ENCODE measurements at places on chromosomes 3 and 15.

DNA sequence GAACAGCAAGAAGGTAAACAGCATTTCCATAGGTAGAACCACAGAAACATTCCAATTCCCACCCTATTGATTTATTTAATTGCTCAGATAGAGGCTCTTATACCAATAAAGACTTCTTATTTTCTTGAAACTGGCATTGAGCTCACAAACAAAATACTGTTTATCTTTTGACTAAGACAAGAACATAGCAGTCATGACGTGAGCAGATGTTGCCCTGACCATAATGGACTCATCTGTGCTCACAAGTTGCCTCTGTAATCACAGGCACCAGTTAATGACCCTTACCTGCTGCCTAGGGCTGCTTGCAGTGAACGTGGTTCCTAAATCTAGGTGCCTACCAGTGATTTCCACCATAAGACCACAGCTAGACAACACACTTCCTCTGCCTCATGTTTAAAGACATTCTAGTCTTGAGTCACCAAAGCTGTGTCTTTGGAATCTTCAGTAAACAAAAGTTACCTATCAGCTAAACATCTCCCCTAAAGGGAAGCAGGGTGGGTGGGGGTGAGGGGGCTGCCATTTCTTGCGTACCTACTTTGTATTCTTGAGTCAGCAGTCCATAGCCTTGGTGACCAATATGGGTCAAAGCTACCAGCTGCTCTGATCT is 2.1 kb downstream of the FYCO1 start:
- no peak for DNase-seq

DNA sequence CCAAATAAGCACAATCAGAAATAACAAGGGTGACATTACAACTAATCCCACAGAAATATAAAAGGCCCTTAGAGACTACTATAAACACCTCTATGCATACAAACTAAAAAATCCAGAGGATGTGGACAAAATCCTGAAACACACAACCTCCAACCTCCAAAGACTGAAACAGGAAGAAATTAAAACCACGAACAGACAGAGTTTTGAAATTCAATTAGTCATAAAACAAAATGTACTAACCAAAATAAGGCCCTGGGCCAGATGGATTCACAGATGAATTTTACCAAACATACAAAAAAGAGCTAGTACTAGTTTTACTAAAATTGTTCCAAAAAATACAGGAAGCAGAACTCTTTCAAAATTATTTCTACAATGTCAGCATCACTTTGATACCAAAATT is 1043.6 kb downstream of the DIPK2A start:
- DNase-seq: peak; percentile 2

- no peak for DNase-seq
Observed at GRCh38 chr3:141241616-141242376, 10.2 kb downstream of the PXYLP1 start.

GRCh38 chr3:118675305-118675704 is 359.3 kb downstream of the IGSF11 start:
- no peak for DNase-seq

- peak; percentile 94 for DNase-seq
Observed at GRCh38 chr15:82540055-82540983, at the start of gene RPS17. Gene RPS17, minus strand, starts transcription at chr15:82540457. Its CDS starts 29 bp downstream, at chr15:82540428.

DNA sequence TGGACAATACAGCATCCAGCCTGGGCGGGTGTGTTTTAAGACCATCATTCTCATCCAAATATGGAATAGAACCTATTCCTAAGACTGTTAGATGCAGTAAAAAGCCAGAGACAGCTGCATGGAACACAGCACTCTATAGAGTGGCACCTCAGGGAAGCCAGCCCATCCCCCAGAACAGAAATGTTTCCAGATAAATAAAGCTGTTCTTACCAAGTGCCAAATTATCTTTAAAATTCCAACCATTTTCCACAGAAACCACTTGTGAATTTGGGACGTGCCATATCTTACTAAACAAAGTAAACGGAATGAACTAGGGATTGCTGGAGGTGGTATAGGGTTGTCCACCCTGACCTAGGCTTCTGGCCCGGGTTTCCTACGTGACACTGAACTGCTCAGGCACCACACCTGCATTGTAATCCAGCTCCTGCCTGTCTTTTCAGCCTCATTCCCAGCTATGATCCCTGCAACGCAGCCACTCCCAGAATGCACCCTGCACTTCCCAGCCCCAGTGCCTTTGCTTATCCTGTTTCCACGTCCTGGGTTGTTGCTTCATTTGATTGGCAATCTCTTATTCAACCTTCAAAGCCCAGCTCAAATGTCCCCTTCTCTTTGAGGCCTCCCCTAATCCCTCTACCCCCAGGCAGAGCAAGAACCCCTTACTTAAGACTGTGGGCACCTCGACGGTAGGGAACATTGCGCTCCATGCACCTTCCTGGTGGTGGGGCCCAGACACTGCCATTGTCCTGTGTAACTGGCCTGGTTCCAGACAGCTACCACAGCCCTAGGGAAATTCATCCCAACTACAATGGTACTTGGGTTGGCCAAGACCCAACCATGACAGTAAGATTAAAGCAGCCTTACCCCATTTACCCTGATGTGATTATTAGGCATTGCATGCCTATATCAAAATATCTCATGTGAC is 100.2 kb downstream of the IQSEC1 start:
- no peak for DNase-seq

- DNase-seq: peak; percentile 31
Observed at GRCh38 chr3:81910244-81910852, 148.9 kb upstream of the GBE1 start.

DNA sequence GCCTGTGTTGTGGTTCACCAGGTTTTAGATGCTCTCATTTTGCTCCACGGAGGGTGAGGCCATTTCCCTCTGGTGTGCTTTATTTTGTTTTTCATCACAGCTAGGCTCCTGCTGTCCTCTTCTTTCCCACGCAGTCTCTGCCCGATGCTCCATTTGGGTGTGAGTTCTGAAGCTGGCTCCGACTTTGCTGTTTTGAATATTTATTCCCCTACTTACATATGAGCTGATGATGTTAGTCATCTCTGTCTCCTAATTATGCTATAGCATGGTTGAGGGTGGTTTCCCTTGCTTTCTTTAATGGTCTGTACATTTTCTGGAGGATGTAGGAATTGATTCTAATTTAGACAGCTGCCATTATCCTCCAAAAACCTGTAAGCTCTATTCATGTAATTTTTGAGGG is 168.1 kb upstream of the MYRIP start:
- DNase-seq: no peak

DNA sequence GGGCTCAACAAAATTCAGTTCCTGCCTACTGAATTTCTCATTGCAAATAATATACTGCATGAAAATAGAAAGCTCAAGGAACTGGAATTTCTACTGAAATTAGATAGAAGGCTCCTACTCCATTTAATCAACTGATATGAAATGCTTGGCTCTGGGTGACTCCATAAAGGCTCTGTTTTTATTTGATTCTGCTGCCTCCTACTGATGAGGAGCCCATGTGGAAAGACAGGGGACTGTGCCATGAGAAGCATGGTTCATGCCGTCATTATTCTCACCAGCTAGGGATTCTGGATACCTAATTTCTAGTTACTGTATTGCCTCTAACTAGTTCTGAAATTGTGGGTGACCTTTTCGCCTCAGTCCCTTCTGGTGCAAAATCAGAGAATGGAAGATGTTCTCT is 366.2 kb upstream of the DPH6 start:
- no peak for DNase-seq

GRCh38 chr15:88716543-88717381 is 77.9 kb downstream of the ISG20 start:
- no peak for DNase-seq

GRCh38 chr3:155704771-155705559 is 39.9 kb downstream of the PLCH1 start:
- DNase-seq: no peak

DNA sequence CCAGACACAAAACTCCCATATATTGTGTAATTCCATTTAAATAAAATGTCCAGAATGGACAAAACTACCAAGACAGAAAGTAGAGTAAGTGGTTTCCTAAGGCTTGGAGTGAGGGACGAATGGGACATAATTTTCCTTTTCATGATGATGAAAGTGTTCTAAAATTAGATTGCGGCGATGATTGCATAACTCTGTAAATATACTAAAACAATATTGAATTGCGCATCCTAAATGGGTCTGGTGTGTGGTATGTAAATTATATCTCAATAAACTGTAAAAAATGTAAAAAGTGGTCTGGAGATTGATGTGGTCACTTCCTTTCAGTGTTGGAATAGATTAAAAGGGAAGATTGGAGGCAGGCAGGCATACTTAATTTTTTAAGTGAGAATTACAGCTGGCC is 105.9 kb upstream of the KCNAB1 start:
- peak; percentile 56 for DNase-seq

- no peak for DNase-seq
Observed at GRCh38 chr3:136166507-136166906, 29.6 kb downstream of the MSL2 start.

DNA sequence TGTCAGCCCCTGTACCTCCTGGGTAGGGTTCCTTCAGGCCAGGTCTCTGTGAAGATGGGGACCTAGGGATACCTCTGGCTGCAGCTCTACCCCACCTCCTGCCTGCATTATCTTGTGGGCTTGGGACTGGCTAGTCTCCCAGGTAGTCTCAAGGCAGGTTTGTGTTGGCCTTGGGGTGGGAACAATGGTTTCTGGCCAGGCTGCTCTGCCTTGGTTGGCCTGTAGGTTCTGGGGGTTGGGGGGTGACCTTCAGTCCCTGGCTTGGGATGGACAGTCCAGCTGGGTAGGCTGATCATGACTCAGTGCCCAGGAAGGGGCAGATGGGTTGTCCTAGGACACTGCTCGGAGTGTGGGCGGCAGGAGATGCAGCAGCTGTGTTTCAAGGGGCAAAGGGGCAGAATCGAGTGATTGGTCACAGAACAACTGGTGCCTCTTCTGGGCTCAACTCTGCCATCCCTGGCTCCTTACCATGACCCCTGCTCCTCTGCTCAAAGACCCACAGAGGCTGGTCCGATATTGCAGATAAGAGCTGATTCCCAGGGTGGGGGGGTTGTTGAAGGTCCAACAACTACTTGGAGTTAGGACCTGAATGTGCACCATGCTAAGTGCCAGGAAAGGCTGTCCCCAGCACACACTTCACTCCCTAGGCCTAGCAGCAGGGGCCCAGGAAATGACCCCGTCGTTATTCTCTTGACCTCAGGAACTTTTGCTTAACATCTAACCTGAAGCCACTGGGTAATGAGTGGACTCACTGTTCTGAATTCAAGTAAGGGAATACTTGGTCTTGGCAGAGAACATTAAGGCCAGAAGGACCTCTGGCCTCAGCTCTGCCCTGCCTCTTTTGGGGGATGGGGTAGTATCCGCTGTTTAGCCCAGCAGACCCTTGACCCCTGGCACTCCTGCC is 18.1 kb upstream of the BSN start:
- no peak for DNase-seq

- no peak for DNase-seq
Observed at GRCh38 chr3:30613133-30613825, 6.9 kb downstream of the TGFBR2 start.

- DNase-seq: no peak
Observed at GRCh38 chr15:40925495-40925862, 3.7 kb upstream of the DLL4 start.

GRCh38 chr15:63872759-63873510 is 39.2 kb upstream of the HERC1 start:
- DNase-seq: no peak

DNA sequence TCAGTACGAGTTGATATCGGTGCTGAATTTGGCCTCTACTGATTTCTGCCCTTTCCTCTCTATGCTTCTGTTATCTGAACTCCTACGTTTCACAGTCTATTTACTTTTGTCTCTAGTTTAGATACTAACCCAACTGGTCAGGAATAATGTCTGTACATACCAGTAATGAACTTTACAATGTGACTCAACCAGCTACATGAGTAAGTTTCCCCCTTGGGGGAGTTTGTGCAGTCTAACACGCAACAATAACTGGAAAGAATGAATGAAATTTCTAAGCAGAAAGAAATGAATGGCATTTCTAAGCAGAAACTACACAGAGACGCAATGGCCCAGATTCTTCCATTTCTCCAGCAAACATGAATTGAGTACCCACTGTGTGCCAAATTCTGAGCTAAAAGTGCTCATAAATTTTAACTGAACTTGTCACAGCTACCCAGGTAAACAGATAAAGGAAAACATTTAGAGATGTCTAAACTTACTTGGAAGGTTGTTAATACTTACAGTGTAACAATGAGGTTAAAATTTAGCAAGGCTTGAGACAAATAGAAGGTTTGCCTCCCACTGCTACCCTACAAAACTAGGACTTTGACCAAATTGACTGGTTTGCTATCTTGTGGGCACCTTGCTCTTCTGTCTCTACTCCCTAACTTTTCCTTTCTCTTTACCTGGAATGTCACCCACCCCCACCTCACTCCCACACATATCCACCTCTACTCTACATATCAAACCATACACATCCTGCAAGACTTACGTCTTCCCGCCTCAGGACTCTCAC is 11.6 kb downstream of the UPK1B start:
- no peak for DNase-seq

GRCh38 chr15:31128477-31128876 is 27.0 kb upstream of the TRPM1 start:
- DNase-seq: no peak

GRCh38 chr3:126621171-126621570 is 33.8 kb downstream of the TXNRD3 start:
- DNase-seq: peak; percentile 63

DNA sequence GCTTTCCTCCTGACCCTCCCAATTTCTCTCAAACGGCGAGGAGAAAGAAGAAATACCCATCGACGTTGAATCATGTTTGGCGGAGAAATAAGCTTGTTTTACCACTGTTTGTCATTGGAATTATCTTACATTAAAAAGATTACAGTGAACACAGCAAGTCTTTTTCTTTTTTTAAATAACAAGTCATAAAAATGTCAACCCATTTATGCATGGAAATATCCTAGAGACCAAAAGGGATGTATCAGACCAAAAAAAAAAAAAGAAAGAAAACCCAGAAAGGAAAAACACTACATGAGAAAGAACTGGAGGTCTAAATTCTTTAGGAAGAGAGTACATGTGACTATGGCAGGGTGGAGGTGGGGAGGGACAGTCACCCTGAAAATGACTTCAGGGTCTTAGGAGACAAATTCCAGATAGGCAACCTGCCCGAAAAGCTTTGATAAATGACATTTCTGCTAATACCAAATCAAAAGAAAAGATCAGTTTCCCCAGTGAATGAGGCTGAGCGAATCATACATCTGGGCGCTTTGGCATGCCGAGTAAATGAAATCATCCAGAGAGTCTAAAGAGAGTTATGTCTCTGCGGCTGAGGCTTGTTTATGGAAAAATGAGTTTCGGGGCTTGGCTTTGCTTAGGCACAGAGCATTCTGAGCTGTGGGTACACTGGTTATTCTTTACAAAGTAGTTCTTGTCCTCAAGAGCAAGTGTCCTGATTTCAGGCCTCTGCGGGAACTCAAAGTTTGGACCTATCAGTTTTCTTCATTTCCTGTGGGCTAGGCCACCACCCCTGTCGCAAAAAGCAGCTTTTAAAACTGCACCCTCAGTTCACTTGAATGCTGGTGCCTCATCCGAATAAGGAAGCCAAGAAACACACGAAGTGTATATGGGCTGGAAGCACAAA is 110.1 kb upstream of the TGFBR2 start:
- DNase-seq: no peak
